ENCODE measurements at places on chromosomes 12 and 14.

- DNase-seq: no peak
Measured at GRCh38 chr12:31967539-31967938, 8.3 kb downstream of the RESF1 start.

DNA sequence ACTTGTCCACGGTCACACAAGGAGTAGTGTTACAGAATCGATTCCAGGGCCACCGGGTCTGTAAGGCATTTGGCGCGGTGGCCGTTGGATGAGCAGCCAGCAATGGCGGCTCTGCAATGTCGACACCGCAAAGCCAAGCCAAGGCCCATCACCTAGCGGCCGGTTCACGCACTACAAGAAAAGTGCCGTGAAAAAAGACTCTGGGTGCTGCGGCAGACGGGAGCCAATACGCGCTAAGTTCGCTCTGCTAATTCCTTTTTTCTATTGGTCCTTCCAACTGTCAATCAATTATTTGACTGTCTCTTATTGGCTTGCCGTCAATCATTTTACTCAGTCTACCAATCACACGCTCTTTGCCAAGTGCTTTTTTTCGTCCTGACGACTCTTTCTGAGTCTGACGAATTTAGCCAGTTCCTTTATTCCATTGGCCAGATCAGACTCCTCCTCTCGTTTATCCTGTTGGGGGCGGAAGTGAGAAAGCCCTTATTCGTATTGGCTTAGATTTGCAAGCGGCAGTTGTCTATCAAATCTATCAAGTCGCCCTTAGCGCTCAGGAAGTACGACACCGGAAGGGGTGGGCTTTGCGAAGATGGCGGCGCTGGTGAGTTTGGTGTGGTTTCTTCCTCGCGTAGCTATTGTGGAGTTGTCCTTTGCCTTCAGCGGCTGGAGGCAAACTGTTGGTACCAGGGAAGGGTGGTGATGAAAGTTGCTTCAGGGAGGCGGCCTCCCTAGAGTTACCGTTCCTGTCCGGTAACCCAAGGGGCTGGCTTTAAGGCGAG, at the start of gene NGDN:
Gene NGDN, plus strand, starts transcription at position 577 of the 779 bp plus-strand sequence. Its CDS starts 13 bp downstream, at position 590.
- DNase-seq: peak; percentile 100

DNA sequence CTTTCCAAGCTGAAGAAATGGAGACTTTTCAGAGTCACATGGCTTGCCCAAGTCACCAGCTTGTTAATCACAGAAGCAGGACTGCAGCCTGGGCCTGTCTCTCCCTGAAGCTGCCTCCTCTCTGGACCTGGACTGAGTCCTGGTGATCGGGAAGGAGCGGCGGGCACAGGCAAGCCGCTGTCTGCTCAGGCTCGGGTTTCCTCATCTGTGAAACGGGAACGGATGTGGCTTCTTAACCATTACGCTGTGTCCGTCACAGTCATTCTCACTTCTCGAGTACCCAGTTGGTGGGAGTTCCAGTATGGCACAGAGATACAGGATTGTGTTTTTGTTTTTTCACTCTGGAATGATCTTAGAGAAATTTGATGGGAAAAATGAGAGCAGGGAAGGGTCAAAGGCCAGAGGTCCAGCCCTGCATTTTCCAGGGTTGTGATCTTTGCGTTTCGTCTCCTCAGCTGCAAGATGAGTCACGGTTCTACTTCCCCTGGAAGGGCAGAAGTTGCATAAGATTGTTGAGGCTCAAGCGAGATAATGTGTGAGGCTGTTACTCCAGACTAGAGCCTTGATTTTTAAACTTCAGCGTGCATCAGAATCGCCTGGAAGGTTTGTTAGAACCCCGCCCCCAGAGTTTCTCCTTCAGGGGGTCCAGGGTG, 7.6 kb upstream of the LRTM2 start:
- DNase-seq: no peak

DNA sequence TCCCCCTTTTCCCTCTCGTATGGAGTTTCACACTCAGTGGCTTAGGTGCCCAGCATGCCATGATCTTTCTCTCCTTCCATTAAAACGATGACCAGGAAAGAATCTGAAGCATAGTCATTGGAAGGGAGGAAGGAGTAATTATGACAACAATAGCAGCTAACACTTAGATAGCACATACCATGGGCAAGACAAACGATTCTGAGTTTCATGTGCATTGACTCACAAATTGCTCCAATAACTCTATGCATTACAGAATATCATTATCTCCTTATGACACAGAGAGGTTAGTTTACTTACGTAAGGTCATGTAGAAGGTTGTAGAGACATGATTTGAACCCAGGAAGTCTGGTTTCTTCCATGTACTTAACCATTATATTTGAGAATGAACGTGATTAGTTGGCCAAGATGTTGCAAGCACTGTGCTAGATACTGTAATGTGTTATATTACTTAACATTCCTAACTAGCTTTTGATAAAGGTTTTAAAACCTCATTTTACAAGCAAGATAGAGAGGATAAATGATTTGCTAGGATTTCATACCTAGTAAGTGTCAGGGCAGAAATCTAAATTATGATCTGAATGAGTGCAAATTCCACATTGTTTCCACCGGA, 162.4 kb downstream of the CAND1 start:
- no peak for DNase-seq

DNA sequence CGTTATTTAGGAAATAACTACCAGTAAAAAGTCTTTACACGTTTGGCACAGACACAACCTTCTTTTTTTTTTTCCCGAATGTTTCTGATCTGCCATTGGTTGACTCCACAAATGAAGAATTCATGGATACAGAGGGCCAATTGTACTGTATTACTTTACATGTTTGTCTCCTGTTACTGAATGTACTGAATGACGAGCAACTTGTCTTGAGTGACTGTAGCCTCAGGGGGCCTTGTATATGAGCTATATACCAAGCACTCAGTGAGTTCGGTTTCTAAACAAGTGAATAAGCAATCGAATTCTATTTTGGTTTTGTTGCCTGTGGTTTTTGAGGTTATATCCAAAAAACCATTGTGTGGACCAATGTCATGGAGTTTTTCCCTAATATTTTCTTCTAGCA, 480.0 kb upstream of the SYT1 start:
- DNase-seq: no peak

- no peak for DNase-seq
Measured at GRCh38 chr12:68809190-68810026, 1.4 kb downstream of the MDM2 start.

DNA sequence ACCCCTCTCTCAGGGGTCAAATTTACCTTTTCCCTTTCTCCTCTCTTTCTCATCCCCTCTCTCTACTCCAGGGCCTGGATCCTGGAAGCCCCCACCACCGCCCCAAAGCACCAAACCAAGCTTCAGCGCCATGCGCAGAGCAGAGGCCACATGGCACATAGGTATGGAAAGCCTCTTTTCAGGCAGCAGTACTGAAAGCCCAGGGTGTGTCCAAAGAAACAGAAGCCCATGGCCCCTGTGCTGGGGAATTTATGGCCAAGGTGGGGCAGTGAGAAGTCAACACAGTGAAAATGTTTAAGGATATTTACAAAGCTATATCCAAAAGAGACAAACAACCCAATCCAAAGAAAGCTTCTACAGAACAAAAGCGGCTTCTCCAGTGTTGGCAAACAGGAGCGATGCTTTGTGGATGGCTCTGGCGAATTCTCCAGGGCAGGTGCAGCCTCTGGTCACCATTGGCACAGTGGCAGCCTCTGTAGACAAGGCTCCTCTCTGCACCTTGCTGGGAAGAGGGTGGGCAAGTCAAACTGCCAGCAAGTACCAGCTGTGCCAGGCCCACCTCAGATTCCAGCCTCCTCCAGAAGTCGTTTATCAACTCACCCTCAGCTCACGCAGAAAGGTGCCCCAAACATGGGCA, 4.7 kb upstream of the CPNE6 start:
- no peak for DNase-seq

- DNase-seq: peak; percentile 78
Measured at GRCh38 chr12:47377414-47378221, 297.9 kb upstream of the AMIGO2 start.

DNA sequence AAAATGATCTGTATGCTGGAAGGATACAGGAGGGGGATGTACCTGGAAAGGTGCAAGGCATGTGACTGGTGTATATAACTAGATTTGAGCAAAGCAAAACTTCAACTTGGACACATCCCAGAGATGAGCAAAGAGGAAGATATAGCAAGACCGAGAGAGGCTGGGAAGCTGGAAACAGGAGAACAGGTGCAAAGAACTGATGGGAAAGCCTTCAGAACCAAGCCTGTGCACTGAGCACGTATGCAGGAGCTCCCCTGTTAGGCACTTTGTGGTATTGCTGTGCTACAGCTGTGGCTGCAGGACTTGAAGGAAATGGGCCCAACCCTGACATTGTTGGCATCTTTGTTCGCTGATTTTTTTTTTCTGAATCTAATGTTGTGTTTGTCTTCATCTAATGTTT, 120.7 kb upstream of the PWP1 start:
- peak; percentile 61 for DNase-seq

DNA sequence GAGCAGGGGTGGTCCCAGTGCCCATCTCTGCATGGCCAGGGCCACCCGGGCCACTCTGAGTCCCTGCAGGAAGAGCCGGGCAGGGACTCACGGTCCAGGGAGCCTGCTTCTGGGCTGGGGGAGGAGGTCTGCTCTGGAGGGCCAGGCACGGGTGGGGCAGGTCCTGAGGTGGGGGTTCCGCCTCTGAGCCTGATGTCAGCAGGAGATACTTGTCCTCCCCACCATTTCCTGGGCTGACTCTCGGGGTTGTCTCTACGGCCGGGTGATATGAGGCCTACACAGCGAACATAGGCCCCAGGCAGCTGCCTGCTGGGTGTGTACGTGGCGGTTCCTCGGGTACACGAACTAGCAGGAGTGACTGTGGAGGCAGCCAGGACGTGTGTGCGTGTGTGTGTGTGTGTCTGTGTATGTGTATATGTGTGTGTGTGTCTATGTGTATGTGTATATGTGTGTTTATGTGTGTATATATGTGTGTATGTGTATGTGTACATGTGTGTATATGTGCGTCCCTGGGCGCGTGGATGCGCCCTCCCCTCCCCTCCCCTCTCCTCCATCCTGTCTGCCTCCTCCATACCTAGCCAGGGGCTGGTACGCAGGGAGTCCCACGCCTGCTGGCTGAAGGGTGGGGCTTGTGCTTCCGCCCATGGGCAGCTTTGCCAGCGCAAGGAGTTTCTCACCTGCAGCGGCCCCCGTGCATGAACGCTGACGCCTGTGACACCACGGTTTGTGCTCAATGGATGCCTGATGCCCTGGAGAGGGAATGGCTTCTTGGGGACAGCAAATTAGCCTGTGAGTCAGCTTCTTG, 30.4 kb upstream of the TRAF3 start:
- no peak for DNase-seq

GRCh38 chr14:75176142-75176820, at the start of gene TMED10:
Gene TMED10, minus strand, starts transcription at chr14:75176612. Its CDS starts 33 bp downstream, at chr14:75176579.
- no peak for DNase-seq

- DNase-seq: peak; percentile 74
Measured at GRCh38 chr12:117985182-117985581, 16.4 kb upstream of the KSR2 start.

- peak; percentile 14 for DNase-seq
Measured at GRCh38 chr12:106900554-106900953, 55.2 kb upstream of the TMEM263 start.

DNA sequence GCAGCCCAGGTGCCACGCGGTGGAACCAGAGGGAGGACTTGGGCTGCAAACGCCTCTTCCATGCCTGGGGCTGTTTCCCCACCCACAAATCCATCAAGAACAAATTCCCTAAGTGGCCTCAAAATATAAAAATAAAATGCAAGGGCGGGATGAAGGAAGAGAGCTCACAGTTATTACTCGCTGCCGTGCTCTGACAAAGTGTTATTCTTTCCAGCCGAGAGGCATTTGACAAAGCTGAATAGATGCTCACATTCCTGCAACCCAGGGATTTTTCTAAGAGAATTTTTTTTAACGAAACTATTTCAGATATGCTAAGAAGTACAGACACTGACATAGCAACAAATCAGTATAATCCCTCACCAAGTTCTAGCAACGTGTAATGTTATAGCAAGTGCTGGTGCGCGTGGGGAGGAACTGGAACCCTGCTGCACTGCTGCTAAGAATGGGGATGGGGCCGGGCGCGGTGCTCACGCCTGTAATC, 70.7 kb downstream of the SCARB1 start:
- no peak for DNase-seq

DNA sequence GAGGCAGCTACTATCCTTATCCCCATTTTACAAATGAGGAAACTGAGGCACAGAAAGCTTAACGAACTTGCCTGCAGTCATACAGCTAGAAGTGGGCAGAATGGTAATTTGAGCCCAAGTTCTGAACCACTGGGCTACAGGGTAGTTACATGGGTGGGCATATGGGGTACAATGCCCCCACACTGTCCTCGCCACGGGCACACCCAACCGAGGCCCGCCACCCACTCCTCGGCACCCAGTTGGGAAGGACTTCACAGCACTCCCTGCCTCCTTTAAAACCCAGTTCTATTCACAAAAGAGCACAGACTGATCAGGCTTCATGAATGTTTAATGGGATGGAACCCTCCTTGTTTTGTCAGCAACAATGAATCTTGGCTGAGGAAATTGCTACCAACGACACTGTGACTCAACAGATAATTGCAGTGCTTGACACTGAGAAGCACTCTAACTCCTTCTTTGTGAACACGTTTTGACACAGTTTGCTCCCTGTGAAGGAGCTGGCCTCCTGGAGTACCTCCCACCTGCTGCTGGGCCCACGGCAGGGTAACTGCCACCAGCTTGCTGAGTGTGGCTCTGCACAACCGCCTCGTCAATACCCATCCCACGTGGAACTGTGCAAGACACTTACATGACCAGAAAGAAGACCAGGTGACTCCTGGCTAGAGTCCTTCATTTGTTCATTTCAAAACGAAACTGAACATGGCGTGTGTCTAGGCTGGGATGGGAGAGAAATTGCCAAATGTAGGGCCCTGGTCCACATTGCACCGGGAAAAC, 63.5 kb downstream of the CLMN start:
- no peak for DNase-seq

GRCh38 chr12:48070033-48070432, 35.8 kb downstream of the SENP1 start:
- no peak for DNase-seq

GRCh38 chr14:76958020-76958979, 70.2 kb downstream of the IRF2BPL start:
- no peak for DNase-seq

DNA sequence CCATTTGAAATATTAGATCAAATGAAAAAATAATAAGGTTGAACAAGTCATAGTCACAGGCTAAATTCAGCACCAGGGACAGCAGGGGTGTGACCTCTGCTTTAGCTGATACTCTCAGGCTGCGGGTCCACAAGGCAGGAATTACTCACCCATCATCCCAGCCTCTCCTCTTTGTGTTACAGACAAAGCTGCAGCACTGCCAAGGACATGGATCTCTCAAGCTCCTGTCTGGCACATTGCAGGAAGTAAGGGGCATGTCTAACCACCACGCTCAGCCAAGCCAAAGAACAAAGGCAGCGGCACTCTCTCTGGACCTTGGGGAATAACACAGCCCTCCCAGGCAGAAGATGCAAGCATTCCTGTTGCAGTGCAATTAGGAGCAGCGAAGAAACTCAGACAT, 783.8 kb downstream of the VRK1 start:
- peak; percentile 20 for DNase-seq

GRCh38 chr12:133235401-133236112, at the start of gene ANHX:
Gene ANHX, minus strand, starts transcription at chr12:133235877. Its CDS starts 1,521 bp downstream, at chr12:133234356.
- DNase-seq: no peak

GRCh38 chr12:59803735-59804134, 207.9 kb downstream of the SLC16A7 start:
- DNase-seq: peak; percentile 13

GRCh38 chr12:129372876-129373275, 519.6 kb downstream of the GLT1D1 start:
- DNase-seq: no peak

Measured in PC-3 (cell line).